ENCODE measurements at places on chromosomes 5 and 9. TPM values are rescaled to one million over a fixed set of nuclear protein-coding genes. Genes with fewer than 3 reads are reported as not detected.

DNA sequence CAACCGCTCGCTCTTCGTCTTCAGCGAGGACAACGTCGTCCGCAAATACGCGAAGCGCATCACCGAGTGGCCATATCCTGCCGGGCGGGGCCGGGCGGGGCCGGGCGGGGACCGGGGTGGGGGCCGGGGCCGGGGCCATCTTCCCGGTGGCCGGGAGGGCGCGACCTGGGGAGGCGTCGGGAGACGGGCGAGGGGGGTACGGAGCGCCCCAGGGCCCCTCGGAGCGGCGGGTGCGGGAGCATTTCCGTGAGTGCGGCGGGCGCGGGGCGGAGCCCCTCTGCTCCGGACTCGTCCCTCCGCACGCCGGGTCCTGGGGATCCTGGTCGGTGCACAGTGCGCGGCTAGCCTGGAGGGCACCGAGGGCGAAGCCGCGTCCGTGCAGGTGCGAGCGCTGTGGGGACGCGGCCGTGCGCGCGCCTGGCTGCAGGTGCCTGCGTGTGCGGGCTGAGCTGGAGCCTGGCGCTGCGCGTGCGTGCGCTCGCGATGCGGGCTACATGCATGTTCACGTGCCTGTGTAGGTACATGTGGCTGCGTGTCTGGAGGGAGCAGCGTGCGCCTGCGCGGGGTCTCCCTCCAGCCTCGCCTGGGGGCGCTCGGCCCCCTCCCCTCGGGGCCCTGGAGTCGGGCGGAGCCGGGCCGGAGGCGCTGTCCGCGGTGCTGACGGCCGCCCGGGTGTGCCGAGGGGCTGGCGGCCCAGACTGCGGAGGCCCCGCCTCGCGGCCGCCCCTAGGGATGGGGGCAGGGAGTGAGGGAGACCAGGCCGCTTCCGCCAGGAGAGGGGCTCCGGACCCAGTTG is 762 bp downstream of the CACNA1B start:
- DNase-seq, result no peak

GRCh38 chr5:3041001-3041400 is 289.5 kb upstream of the IRX2 start:
- no peak for DNase-seq

Gene ADRB2
- total RNA-seq, result 3.0 TPM

DNA sequence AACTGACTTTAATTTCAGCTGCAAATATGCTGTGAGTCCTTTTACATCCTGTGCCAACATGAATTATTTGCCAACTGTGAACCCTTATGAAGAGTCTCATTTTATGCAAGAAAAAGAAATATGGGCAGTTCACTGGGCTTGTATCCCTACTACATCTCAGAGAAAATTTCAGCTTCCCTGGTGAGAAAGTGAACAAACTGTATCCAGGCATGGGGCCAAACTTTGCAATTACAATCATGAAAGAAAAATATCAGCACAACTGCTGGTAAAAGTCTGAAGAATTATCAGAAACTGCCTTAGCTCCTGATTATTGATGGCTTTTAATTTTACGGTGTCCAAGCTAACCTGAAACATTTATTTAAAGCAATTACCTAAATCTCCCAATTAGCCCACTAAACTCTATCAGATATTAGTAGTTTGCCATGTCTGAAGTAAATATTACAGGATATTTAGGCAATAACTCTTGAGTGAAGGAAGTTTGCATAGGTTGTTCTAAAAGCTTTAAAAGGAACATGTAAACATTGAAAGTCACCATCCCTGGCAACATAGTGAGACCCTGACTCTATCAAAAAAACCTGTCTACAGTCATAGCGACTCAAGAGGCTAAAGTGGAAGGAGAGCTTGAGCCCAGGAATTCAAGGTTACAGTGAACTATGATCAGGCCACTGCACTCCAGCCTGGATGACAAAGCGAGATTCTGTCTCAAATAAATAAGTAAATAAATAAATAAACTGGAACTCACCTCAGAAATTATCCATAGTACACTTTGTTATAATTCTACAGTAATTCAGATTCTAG is 83.9 kb upstream of the HCN1 start:
- DNase-seq, result no peak

GRCh38 chr9:101736717-101737116 is 1.7 kb downstream of the GRIN3A start:
- DNase-seq, result no peak

DNA sequence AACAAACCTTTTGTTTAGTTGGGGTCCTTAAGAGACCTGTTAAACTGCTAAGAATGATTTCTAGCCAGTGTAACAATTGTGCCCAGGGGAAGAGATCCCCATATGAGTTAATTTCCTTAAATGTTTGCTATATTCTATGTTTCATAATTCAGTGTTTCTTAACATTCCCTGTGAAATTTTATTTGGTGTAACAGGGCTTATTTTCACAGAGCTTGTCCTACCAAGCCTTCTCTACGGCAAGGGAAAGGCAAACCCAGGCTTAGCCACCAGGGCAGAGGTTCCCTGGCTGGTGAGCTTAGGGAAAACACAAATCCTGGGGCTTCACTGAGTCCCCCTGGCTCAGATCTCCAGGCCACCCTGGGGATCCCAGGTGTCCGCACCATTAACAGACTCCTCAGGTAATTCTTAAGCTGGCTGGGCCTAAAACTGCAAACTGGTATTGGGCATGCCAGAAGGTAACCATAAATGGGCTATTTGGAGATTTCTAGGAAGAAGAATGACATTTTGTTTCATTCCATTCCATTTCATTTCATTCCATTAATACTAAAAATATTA is 17.0 kb upstream of the LCP2 start:
- DNase-seq, result no peak

DNA sequence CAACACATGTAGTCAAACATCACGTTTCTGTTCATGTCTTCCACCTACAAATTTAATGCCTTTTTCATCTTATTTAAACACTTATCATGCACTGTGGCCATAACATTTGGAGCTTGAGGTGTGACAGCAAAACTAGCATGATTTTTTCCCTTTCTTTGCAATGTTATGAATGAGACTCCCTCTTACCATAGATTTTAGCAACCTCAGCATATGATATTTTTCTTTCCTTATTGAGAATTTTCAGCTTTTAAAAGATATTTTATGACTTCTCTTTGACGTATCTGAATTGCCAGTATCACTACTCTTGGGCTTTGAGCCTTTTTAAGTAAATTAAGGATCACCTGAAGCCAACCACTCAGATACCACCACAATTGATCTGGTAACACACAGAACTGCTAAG is 32.7 kb upstream of the ISOC1 start:
- no peak for DNase-seq

DNA sequence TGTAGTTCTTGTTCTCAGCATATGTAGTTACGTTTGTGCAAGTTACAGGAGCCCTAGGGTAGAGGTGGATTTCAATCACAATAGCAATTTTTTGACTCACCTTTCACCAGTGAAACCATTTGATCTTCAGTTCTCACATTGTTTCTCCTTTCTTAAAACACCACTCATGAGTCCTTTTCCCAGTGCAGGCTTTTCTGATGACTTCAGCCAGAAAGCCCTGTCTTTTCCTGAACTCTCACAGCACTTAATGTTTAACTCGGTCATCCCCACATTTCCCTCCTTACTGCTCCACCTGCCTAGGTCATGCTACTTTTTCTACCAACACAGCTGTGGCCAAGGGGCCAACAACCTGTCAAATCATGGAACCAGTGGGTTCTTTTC is 37.9 kb downstream of the ARHGEF28 start:
- DNase-seq, result no peak

GRCh38 chr5:60977956-60978737 is 33.1 kb downstream of the NDUFAF2 start:
- DNase-seq, result no peak

Gene PCDHGC4
- total RNA-seq, result 6.8 TPM

GRCh38 chr5:57495285-57496086 is 12.9 kb upstream of the ACTBL2 start:
- DNase-seq, result no peak

GRCh38 chr9:121133104-121133816 is 58.5 kb downstream of the CNTRL start:
- DNase-seq, result no peak

DNA sequence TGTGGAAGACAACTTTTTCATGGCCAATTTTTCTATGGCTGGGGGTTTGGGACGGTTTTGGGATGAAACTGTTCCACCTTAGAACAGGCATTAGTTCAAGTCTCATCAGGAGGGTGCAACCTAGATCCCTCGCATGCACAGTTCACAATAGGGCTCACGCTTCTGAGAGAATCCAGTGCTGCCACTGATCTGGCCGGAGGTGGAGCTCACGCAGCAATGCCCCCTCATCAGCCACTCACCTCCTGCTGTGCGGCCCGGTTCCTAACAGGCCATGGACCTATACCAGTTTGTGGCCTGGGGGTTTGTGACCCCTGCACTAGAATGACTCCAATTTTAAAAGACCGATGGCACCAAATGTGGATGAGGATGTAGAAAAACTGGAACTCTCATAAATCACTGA is 127.2 kb upstream of the IER5L start:
- DNase-seq, result no peak

Gene ROR2
- 28.2 TPM for total RNA-seq

Gene CLIC3
- 3.6 TPM for total RNA-seq

GRCh38 chr5:35131723-35132122 is 84.0 kb upstream of the AGXT2 start:
- DNase-seq, result no peak

Gene MRPL41
- 16.7 TPM for total RNA-seq

DNA sequence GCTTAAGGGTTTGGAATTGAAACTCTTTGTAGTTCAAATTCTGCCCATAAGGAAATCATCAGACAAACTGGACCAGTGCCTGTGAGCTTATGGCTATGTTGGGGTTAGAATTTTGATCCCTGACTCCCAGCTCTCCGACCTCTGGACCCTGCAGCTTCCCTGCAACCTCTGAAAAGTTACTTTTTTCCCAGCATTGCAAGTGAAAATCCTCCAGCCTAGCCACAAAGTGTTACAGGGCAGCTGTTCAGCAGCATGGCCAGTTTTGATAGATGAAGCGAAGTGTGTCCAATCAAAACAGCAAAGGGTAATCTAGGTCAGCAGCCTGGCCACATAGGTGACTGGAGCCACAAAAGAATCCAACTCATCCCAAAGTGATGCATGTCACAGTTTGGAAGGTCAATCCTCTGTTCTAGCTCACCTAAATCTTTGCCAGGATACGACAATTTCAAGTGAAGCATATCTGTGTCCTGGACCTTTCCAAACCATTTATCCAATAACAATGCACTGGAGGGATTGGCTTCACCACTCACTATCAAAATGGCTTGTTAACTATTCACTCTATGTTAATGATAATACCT is 4.7 kb upstream of the CPEB4 start:
- DNase-seq, result no peak

Gene GRIN3A
- 0.79 TPM for total RNA-seq

Gene PCDHGA11
- total RNA-seq, result 12.5 TPM

DNA sequence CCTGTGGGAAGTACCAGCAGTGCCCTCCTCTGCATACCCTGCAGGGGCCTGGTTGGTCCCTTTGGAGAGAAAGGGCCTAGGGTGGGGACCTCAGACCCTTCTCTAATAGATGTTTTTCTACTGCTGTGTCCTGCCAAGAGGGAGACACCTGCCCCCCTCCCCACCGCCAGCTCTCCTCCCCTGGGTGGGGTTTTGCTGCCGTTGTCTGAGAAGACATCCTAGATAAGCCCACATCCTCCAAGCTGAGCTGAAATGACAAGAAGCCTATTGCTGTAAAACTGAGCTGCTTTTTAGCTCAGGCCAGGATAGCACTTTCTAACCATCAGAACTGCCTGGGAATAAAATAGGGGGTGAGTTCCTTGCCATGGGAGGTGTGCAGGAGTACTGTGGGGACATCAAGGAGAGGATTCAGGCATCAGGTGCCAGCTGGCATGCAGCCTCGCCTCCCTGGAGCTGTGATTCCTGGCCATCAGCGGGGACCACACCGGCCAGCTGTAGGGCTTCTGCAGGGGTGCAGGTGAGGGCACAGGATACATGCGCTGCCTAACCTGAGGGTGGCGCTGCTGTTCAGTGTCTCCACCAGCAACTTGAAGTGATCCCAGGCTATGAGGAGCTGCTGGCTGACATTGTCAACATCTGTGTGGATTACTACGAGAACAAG is 37.9 kb downstream of the CYFIP2 start:
- no peak for DNase-seq

DNA sequence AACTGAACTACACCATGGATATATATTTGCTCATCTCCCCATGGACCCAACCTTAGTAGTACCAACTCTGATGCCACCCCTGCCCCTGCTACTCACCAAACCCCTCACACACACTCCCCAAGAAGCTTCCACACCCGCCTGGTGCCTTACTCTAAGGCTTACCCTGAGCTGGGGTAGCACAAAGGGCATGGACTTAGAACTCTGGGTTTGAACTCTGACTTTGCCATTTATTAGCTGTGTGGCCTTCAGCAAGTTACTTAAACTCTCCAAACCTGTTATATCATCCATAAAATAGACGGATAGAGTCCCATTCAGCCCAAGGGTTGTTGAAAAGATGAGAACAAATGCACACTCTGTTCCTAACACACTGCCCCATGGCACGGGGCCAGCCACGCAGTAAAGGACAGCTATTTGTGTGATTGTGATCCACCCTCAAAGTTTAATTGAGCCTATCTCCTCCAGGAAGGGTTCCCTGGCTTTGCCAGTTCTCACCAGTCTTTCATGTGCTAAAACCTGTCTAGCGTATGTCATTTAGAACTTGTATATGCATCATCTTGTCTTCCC is 111.0 kb downstream of the KLHL3 start:
- no peak for DNase-seq

GRCh38 chr5:52481201-52481600 is 306.5 kb upstream of the ITGA1 start:
- DNase-seq, result no peak

Gene MARCOL
- total RNA-seq, result not detected

Gene SETD9
- 4.8 TPM for total RNA-seq

Gene FOXD4L3
- not detected for total RNA-seq

Gene PIGO
- total RNA-seq, result 8.6 TPM

Gene AIF1L
- total RNA-seq, result 20.6 TPM

Gene PHF24
- 0.69 TPM for total RNA-seq

DNA sequence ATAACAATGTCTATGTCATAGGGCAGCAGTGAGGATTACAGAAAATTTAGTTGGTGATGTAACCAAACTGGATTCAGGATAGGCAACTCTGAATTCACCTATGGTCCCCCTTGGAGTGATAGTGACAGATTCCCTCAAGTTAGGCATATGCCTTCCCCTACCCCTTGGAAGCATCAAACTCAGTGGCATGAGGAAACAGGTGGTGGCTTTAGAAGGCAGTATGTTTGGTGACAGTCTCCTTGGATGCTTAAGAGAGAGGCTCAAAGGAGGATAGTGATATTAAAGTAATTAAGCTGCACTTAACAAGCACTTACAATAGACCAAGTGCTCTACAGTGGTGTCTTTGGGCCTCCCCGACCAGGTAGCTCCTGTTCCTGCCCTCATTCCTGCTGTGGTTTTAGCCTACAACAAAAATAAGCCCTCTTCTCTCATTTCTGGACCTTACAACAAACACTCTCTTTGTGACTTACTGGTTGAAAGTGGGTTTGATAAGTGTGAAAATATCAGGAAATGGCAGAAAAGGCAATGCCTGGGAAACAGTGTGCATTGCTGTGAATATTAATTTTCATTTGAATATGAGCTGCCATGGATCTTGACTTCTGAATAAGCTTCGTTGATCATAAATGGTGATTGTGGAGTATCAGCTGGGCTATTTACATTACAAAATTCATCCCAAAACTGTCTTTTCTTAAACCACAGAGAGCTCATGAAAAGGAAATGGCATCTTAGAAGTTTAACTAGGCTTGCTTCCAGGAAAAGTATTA is 29.2 kb downstream of the NR4A3 start:
- DNase-seq, result no peak
